ENCODE measurements at places on chromosomes 6 and 20.

DNA sequence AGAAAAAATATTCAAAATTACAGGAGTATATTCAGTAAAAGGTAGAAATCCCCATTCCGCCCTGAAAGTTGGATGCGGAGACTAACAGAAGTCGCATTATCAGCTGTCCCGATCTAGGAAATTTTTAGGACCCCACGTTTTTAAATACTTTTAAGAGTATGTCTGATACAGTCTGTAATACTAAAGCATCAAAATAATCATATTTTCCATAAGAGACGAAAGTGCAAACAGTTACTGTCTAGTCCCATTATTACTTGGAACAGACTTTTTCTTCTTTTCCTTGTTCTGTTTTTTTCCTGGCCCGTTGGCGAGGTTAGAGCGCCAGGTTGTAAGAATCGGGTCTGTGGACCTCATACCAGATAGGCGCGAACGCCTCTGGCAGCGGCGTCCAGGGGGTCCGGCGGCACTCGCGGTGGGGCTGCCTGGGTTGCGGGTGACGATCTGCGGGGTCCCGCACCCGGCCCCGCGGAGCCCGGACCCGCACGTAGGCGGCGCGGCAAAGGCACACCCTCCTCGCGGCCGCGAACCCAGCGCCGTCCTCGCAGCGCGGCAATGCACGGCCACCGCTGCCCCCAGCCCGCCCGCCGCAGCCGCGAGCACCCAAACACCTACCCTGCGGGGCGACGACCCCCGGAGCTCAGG is 460 bp downstream of the PLAGL1 start:
- no peak for DNase-seq

- DNase-seq, result no peak
Measured at GRCh38 chr20:24773751-24774201, 175.3 kb upstream of the CST7 start.

- DNase-seq, result no peak
Measured at GRCh38 chr20:36686504-36686903, 40.5 kb upstream of the SLA2 start.

GRCh38 chr6:44082872-44083321 is 44.4 kb downstream of the MRPL14 start:
- DNase-seq, result no peak

- no peak for DNase-seq
Measured at GRCh38 chr20:48734104-48734749, 93.6 kb downstream of the PREX1 start.

DNA sequence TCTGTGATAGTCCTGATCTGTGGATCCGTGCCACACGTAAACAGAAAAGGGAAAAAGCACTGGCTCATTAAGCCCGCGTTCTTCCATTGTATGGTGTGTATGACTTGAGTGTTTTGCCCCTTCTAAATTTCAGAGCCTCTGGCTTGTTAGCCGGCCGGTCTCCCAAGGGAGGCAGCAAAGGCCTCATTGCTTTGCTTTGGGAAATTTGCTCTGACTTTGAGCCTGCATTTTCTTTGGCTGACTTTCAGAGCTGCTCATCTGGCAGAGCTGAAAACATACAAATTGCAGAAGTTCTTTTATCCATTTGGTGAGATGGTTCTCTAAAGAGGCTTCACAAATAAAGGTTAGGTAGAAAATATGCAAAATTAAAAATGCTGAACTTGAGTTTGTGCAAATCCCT is 123.0 kb downstream of the UTRN start:
- DNase-seq, result no peak

- no peak for DNase-seq
Measured at GRCh38 chr6:136897071-136897470, 25.0 kb upstream of the SLC35D3 start.

GRCh38 chr20:16385891-16386290 is 187.4 kb downstream of the KIF16B start:
- DNase-seq, result no peak

DNA sequence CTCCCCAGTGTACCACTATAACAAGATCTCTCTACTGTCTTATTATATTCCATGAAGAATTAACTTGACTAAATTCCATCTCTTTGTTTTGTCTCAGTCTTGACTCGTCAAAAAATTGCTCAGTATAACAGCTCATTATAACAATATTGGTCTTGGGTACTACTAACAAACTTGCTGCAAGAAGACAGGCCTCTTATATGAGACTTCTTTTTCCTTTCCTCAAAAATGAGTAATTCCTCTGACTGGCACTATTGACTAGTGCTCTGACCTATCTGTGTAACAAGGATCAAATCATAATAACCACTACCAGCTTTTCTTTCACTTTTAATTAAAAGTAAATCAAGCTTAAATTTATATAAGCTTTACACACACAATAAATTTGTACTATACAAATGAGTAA is 91.3 kb upstream of the THEMIS start:
- no peak for DNase-seq

GRCh38 chr20:57851796-57852195 is 142.0 kb upstream of the PMEPA1 start:
- no peak for DNase-seq

GRCh38 chr6:22152841-22153240 is 144.0 kb downstream of the PRL start:
- DNase-seq, result no peak

- DNase-seq, result no peak
Measured at GRCh38 chr6:105429676-105430075, 26.8 kb upstream of the PREP start.

DNA sequence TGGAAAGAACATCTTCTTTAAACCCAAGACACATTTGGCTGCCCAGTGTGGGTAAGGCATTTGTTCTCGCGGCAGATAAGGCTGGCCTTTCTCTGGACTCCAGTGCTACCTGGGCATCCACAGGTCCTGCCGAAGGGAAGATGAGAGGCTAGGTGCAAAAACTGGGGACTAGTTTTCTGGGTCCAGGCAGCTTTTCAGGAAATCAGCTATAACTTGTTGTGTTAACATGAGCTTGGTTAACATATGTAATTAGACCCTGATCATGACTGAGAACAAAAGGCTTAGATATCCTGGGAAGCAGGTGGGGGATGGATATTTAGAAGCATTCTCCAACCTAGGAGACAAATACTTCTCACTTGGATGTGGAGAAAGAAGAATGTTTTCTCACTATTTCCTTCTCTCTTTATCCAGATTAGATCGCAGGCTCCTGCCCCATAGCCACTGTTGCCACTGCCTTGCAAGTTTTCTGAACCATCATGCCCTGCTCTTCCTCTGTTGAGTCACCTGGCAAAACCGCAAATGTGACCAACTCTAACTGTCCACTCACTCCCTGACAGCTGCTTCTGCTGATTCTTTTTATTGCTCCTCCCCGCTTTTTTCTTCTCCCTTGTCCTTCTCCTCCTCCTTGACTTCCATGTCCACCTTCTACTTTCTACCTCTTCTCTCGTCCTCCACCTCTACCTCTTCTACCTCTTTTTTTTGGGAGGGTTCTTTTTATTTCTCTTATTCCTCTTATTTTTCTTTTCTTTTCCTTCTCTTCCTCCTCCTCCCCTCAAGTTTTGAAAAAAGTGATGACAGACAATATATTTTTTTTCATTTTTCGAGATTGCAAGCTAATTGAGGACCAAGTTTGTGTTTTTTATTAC is 258.1 kb downstream of the UTRN start:
- DNase-seq, result no peak

DNA sequence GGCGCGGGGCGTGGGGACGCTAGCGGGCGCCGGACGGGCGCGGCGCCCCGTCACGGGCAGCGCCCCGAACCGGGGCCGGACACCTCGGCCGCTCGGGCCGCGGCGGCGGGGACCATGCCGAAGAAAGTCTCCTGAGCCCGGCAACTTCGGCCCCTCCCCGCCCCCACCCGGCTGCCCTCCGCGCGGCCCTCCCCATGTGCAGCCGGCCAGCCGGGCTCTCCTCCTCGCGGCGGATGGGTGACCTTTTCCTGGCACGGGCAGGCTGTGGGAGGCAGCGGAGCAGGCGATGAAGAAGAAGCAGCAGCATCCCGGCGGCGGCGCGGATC is 278 bp downstream of the UST start:
- DNase-seq, result no peak

DNA sequence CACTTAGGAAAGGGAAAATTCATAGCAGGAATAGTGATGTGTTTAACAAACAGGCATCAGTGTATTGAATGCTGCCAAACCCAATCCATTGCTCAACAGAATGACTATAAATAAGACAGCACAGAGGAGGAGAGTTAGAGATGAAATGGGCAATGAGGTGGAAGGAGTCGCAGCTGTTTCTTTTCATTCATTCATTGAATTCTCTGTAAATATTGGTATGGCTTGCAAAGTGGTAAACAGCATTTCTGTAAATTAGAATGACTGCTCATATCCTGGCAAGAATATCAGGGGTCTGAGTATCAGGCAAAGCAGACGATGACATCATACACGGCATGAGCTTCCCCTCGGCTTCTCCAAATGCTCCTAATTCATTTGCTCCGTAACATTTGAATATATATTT is 703.6 kb upstream of the SLC35B3 start:
- DNase-seq, result no peak

- no peak for DNase-seq
Measured at GRCh38 chr6:163354085-163354484, 60.4 kb upstream of the QKI start.

GRCh38 chr6:158408552-158409130 is 96.4 kb downstream of the TULP4 start:
- DNase-seq, result no peak

DNA sequence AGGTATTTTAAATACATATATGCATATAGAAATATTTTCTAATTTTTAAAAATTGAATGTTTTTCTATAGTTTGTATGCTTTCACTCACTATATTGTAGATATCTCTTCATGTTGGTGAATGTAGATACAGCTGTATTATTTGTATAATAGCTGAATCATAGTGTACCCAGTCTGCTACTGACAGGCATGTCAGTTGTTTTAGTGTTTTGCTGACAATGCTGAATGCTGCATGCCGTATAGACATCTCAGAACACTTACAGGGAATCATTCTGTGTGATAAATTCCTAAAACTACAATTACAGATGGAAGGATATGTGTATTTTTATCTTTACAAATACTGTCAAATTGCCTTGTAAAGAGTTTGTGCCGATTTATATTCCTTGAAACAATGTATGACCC is 175.4 kb downstream of the SIM1 start:
- DNase-seq, result no peak

GRCh38 chr20:44696315-44696714 is 18.9 kb upstream of the CCN5 start:
- DNase-seq, result no peak

DNA sequence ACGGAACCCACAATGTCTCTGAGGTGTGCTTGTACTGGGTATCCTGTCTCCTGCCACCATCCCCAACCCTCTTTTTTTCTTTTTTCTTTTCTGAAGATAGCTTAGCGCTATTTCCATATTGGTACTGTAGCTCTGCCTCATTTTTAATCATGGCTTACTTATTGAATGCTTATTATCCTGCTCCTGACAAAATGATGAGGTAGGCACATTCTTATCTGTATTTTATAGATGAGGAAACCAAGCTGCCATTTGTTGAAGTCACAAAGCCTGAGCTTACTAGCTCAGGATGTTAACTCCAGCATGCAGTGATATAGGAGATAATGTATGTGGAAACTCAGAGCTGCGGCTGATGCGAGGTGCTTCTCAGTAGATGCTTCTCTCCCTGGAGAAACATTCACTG is 61.4 kb upstream of the GPR6 start:
- DNase-seq, result no peak

DNA sequence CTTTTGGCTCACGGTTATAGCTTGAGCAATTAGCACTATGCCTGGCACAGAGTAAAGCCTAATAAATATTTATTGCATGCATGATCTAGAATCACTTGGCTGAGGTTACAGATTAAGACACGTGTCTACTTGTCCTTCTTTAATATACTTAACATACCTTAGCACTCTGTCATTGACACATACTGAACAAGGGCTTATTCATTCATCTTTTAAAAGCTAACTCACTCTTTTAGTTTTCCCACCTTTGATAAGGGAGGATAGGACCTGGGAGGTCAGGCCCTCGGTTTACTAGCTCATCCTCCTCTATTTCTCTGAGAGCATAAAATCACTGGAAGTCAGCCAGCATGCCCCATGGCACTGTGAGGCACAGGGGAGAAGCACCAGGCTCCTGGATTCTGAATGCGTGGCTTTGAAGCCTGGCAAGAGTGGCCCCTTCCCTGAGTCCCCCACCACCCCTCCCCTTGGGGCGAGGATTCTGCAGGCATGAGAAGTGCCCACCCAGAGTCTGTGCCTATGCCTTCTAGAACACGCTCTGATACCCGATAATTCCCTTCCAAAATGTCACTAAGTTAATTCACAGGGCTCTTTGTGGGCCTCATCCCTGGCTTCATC is 11.2 kb downstream of the ZCCHC3 start:
- DNase-seq, result no peak

DNA sequence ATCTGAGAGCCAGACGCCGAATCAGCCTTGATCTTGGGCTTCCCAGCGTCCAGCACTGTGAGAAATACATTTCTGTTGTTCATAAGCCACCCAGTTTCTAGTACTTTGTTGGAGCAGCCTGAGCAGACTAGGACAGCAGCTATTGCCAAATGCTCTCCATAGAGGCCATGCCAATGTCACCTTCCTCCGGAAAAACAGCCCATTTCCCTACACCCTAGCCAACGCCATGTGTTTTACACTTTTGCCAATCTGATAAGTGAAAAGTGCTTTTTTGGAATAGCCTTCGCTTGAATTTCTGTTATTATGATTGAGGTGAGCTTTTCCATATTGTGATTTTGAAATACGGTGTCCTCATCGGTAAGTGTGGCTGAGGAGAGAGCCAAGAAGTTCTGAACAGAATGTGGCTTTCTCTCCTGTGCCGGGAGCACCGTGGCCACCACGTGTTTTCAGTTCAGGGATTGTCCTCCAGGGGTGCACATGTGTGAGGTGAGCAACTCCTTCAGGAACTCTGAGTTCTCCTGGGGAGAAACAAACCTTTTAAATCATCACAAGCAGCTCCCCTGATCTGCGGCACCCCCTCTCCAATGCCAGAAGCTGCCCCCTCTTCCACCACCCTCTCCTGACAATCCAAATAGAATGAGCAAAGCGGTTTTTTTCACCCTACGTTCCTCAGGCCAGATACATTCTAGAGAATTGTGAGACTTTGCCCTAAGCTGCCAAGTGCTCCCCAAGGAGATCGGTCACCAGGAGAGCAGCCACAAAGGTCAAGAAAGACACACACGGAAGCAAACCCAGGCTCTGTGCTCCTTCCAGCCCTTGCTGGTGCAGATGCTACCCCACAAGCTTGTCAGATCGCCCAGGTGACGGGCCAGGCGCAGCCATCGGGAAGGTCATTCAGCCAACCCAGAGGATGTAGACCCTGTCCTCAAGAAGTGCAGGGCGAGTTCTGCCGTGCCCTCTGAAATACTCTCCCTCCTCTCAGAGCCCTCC is 36.0 kb downstream of the TAF8 start:
- DNase-seq, result no peak

GRCh38 chr6:121597654-121598053 is 162.2 kb downstream of the GJA1 start:
- no peak for DNase-seq

DNA sequence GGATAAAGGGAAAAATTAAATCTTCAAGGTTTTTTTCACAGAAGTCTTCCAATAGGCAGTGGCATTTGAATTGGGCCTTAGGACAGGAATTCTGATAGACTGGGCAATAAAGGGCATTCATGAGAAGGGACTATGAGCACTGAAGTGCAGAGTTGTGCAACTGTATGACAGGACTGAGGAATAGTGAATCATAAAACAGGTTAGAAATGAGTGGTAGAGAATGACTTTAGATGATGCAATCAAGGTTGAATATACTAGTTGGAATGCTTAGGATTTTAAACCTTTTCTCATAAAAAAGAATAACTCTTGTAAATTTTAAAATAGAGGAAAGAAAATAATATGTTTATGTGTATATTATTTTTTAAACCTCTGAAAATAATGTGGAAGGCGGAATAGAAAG is 944.7 kb downstream of the PHF3 start:
- DNase-seq, result no peak

- DNase-seq, result no peak
Measured at GRCh38 chr6:12973386-12973785, 256.8 kb downstream of the PHACTR1 start.

Measured in GM12864 (cell line).